ENCODE measurements at places on chromosomes 5 and 9.

DNA sequence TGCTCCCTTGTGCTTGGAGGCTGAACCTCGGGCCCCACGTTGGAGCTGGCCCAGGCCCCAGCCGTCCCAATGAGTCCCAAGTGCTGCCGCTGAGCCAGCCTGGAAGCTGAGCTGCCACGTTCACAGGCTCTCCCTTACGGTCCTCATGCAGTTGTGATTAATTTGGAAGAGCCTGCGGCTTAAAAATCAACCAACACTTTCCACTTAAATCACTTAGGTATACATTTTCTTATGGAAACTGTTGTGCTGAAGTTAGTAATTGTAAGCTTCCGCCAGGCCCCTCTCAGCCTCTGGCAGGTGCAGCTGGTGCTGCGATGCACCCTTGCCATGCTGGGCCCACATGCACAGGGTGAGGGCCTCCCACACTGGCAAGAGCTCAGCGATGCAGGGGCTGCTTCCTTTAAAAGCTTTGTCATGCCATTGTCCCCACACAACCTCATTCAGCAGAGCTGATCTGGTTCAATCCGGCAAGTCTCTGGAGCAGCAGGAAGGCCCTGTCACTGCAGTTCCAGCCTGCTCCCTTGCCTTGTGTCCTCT is 61.0 kb downstream of the IPPK start:
- DNase-seq, result no peak

DNA sequence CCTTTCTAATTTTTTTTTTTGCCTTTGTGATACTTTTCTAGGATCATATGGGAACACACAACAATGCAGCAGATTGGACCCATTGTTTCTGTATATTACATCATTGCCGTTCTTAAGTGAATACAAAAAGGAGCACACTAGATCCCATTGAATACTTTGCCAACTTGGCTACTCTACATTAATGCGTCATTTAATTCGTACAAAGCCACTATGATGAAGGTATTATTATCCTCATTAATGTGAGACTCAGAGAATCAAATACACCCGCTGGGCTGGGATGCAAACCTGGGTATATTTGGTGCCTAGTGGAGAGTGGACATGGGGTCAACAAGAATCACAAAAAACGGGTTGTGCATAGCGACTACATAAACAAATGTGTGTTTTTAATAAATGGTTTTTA is 31.9 kb downstream of the OR2K2 start:
- no peak for DNase-seq

DNA sequence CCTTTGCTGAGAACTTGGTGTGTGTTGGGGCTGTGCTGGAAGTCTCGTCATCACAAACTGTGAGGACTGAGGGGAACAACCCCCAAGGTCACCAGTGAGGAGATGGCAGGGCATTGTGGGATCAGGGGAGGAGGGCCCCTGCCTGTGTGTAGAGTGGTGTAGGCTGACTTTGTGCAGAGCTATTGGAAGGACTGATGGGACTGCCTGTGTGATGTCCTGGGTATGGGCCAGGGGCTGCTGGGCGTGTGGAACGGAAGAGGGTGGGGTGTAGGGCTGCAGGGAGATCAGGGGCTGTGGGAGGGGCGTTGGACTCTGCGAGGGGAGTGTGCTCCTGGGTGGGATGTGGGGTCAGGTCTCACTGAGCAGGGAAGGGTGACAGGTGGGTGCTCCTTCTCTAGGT is 3.6 kb downstream of the WNK2 start:
- no peak for DNase-seq

DNA sequence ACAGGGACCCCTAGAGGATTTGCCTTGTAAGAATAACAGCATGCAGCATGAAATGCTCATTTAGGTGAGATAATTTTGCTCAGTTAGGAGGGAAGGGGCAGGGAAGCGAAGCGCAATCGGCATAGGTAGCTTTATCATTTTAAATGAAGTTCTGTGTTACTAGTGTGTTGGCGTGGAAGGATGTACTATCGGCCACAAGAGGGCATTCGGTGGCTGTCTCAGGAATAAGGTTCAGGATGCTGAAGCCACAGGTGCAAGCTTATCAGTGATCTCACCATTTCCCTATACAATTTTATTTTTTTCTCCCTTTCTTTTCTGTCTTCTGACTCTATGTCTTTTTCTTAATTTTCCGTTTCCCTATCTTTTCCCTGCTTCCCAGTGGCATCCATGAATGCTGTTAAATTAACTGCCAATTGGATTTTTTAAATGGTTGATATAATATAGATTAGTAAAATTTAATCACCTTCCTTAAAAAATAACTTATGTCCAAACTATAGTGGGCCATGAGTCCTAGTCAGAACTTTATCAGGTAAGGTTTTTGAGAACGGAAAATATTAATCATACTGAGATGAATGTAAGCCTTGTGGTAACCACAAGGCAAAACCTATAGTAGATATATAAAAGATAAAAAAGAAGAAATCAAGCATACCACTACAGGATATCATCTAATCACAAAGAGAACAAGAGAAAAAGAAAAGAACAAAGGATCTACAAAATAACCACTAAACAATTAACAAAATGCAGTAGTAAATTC is 1.2 kb upstream of the INSL6 start:
- peak; percentile 24 for DNase-seq

DNA sequence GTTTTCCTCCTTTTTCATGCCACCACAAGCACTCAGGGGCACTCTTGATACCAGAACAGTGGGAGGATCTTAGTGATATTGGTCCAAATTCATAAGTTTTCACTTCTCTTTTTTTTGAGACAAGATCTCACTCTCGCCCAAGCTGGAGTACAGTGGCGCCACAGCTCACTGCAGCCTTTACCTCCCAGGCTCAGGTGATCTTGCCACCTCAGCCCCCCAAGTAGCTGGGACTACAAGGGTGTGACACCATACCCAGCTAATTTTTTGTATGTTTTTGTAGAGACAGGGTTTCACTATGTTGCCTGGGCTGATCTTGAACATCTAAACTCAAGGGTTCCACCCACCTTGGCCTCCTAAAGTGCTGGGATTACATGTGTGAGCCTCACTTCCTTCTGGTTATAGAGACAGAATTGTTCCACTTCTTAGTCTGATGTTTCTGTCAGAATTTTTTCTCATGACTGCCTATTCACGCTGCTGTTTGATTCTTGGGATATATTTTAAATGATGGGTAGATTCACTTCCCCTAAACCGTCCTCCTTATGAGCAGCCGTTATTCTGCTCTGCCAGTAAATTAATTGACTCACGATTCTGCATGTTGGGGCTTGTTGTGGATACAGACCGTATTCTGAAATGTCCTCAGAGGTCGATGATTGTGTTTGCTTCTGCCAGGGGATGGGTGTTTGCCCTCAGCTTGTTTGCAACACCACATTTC is 30.8 kb downstream of the MTAP start:
- DNase-seq, result peak; percentile 64
